NCI-H1092 (cell line): ENCODE measurements at places on chromosomes 16 and 17.
A peak's percentile ranks its signal among the peaks of the same experiment; 100 is the strongest.

- no peak for DNase-seq
Observed at GRCh38 chr16:89117227-89117974, 23.7 kb downstream of the ACSF3 start.

GRCh38 chr17:1577182-1577581 lies 14.6 kb upstream of the PITPNA start:
- no peak for DNase-seq

DNA sequence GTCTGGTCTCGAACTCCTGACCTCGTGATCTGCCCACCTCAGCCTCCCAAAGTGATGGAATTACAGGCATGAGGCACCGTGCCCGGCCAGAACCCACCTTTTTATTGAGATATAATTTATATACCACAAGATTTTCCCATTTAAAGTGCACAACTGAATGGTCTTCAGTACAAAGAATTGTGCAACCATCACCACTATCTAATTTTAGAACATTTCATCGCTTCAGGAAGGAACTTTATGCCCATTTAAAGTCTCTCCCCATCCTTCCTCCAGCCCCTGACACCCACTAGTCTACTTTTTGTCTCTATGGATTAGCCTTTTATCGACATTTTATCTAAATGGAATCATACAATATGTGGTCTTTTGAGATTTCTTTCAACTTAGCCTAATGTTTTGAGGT lies 25.4 kb upstream of the HELZ start:
- DNase-seq = no peak

GRCh38 chr16:50606431-50607050 lies 58.3 kb downstream of the NKD1 start:
- no peak for DNase-seq

DNA sequence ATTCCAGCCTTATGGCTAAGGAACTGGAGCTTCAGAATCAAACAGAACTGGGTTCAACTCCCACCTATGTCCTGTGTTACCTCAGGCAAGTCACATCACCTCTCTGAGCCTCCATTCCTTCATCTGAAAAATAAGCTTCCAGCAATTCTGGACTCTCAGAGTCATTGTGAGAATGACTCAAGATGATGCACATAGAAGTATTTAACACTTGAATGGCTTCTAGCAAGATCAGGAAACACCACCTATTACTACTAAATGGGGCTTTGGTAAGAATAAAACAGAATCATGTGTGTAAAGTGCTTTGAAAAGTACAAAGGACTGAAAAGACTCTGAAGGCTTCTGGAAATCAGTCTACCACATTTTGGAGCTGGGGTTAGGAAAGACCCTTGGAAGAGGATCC lies 30.8 kb upstream of the CALB2 start:
- no peak for DNase-seq

DNA sequence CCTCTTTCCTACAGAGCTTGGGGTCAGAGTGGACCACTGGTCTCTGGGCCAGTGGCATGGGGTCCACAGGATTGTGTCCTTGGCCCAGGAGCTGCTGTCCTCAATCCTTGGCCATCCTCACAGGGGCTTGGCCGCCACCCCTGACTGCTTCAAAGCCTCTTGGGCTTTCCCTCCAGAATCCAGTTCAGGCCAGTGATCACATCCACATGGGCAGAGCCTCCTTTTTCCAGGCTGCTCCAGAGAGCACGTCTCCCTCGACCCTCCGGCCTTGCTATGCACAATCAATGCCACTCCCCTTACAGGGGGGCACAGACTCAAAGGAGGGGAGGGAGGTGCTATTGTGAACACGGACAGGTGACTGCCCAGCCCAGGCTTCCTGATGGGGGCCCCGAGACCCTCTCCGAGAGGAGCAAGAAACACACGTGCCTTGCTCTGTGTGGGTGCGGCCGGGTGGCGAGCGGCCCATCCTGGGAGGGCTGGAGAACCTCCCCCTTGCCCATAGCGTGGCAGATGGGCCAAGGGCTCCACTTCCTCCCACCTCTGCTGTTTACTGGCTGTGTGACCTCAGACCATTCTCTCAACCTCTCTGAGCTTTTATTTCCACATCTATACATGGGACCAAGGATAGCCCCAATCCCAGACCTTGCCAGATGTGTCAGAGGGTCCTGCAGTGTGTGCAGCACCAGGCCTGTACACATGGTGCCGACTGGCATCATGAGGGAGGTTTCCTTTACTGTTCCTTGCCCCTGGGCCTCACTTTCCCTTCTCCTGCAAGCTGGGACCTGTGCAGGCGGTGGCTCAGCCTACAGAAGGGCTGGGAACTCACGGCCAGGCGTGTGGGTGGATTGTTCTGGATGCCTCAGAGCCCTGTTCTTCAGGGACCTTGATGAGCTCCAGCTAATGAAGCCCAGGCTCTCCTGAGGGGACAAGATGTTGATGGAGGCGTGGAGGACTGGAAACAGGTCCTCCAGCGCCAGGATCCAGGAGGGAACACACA lies 229.0 kb upstream of the GSE1 start:
- no peak for DNase-seq

- no peak for DNase-seq
Observed at GRCh38 chr17:57441270-57441600, 184.9 kb downstream of the MSI2 start.

DNA sequence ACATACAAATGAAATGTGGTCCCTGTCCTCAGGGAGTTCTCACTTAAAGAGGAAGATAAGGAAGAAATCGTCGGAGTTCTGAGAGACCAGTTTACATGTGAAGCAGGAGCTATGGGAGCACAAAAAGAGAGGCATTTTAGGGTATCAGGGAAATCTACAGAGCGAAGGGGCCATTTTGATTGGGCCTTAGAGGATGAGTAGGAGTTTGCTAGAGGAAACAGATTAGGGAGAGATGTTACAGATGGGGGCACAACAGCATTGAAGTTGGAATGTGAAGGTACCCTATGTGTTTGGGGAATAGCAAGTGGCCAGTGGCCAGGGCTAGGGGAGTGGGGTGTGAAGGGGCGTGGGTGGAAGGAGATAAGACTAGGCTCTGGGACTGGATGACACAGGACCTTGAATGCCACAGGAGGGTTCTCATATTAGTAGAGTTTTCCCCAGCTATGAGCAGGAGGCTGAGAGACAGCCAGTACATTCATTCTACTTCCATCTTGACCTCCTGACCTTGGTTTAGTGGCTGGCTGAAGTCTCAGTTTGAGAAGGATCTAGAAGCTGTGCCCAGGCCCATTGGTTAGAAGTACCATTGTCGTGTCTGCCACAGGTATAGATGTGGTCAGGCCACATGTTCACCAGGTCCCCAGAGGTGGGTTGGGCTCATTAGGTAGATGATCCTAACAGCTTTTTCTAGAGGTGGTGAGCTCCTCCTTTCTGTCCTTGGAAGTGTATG lies 34.8 kb downstream of the CPNE2 start:
- DNase-seq = no peak

- DNase-seq = no peak
Observed at GRCh38 chr17:74282587-74283370, 8.7 kb downstream of the DNAI2 start.

GRCh38 chr16:74757349-74757748 lies 17.3 kb downstream of the FA2H start:
- DNase-seq = no peak

DNA sequence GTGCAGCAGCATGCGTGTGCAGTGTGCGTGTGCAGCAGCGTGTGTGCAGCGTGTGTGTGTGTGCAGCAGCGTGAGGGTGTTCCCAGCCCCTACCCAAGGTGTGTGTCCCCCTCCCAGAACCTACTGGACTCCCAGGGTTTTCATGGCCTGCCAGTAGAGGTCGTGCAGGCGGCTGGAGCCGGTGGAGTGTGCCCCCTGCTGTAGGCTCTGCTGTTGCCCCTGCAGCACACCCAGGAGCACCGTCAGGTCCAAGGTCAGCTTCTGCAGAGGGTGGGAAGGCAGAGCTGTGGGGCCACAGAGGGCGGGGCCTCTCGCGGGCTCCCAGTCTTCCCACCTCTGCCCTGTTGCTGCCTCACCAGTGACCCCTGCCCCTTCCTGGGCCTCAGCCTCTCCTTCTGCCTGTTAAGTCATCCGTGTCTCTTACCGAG lies 14.9 kb downstream of the MYBBP1A start:
- no peak for DNase-seq

- no peak for DNase-seq
Observed at GRCh38 chr17:16980813-16981731, 9.2 kb upstream of the TNFRSF13B start.

GRCh38 chr17:38636054-38636453 lies 30.3 kb upstream of the SRCIN1 start:
- DNase-seq = no peak

DNA sequence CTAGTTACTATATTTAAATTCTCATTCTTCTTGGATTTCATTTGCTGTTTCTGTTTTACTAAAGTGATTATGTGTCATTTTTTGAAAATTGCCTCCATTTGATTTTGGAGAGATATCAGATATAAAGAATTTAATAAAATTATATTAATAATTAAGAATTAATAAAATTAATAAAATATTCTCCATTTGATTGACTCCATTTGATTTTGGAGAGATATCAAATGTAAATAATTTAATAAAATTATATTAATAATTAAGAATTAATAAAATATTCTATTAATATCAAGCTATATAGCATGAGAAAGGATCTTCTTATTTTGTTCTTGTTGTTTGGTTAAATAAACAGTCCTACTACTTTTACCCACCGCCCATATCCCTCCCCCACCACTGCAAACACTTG lies 23.0 kb downstream of the STXBP4 start:
- no peak for DNase-seq

GRCh38 chr17:73278465-73279453 lies 17.1 kb upstream of the CPSF4L start:
- peak; percentile 59 for DNase-seq

- no peak for DNase-seq
Observed at GRCh38 chr16:49547448-49547847, 173.8 kb downstream of the C16orf78 start.

- no peak for DNase-seq
Observed at GRCh38 chr17:72466606-72467005, 345.8 kb downstream of the SOX9 start.

DNA sequence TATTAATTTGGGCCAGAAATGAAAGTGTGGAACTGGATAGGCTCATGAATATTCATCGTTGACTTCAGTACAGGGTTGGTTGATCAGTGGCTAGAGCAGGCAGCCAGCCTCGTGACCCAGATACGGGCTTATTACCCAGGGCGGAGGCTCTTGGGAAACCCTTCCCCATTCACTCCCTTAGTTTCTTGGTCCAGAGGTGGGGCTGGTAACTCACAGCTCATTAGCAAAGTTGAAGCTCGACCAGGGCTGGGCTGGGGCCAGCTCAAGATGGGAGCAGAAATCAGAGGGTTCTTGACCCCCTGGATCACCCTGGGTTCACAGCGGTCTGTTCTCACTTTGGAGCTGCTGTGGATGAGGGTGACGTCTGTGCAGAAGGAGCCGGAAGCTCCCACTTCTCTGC lies 44.6 kb upstream of the GSE1 start:
- no peak for DNase-seq

DNA sequence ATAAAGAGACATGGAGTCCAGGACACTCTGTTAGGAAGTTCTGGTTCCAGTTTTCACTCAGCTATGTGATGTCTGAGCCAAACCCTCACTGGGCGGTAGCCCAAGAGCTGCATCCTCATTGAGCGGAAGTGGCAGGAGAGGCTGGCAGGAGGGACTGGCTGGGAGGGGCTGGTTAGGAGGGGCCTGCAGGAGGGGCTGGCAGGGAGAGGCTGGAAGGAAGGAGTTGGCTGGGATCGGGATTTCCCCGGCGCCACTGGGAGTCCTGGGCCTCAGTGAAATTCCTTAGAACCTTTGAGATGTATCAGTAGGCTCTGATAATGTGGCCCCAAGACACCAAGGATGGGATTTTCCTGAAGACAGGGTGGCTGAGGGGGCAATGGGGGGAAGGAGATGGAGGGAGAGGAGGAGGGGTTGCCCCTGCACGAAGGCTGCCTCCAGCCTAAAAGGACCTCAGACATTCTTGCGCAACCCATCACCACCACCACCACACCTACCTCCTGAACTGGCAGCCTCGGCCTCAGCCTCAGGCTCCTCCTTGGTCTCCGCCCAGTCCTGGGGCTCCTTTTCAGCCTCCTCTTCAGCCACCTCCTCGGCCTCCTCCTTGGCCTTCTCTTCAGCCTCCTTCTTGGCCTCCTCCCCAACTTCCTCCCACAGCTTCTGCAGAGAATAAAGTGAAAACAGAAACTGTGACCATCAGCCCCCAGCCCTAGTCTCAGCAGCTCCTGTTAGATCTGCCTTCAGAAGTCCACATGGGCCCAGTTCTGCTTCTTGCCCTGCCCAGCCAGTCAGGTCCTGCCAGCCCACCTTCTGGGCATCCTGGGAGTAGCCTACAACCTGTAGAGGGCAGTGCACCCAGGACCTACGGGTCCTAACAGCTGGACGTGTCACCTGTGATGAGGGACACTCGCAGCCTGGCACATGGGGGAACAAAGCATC lies 31.7 kb downstream of the CNGB1 start:
- DNase-seq = no peak
